Bladder microvascular endothelial cell (primary cell): ENCODE measurements at places on chromosomes 3 and 15. TPM values are rescaled to one million over a fixed set of nuclear protein-coding genes. Genes with fewer than 3 reads are reported as not detected.

Gene SLC28A2
- not detected in 2 replicates for total RNA-seq

Gene SHC4
- total RNA-seq, result 0.16 and 0.57 TPM in 2 replicates

Gene KCNMB2
- total RNA-seq, result not detected in 2 replicates

Gene GPR156
- 0.06 TPM in 1 of 2 replicates, not detected in the other for total RNA-seq

Gene HYPK
- total RNA-seq, result 5.5 and 6.8 TPM in 2 replicates

Gene AADACL2
- not detected in 2 replicates for total RNA-seq

Gene SMARCC1
- total RNA-seq, result 18.6 and 48.6 TPM in 2 replicates

Gene TEX9
- 0.49 and 0.63 TPM in 2 replicates for total RNA-seq

Gene SNAP23
- 158 and 193 TPM in 2 replicates for total RNA-seq

Gene HACD3
- total RNA-seq, result 42.9 and 110 TPM in 2 replicates

Gene BNIP2
- 101 and 175 TPM in 2 replicates for total RNA-seq
